ENCODE measurements at places on chromosomes 1 and 21.
A peak's percentile ranks its signal among the peaks of the same experiment; 100 is the strongest.

- DNase-seq = no peak
Measured at GRCh38 chr1:98910827-98911226, 93.8 kb downstream of the PLPPR5 start.

DNA sequence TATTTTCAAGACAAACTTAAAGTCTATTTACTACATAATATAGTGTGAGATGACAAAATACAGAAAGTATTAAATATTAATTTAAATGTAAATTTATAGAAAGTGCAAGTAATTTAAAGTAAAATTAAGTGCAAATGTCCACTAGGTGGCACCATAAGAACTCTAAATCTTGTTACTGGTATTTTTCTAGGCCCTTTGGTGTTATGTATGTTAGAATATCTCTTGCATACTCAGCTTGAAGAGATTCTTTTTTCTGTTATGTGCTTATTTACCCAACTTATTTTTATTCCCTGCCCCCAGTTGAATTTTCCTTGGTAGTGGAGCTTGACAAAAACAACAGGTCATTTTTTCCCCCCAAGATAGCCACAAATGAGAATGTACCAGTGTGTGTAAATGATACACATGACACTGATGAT lies 71.5 kb downstream of the RPS6KC1 start:
- DNase-seq = peak; percentile 91

DNA sequence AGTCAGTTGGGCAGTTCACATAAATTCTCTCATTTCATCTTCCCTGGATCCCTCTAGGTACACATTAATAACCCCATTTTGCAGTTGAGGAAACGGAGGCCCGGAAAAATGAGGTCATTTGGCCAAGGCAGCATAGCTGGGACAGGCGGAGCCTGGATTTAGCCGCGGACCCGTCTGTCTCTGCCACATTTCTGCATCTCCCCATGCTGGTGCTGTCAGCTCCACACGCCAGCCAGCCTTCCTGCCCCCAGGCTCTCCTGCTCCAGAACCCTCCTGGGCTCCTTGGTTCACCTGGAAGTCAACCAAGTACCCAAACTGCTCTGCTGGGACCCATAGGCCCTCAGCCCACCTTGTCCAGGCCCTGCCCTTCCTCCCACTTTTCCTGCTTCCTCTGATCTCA lies 7.6 kb downstream of the FOXO6 start:
- DNase-seq = no peak

GRCh38 chr1:22591576-22591975 lies 28.3 kb downstream of the EPHA8 start:
- DNase-seq = no peak

DNA sequence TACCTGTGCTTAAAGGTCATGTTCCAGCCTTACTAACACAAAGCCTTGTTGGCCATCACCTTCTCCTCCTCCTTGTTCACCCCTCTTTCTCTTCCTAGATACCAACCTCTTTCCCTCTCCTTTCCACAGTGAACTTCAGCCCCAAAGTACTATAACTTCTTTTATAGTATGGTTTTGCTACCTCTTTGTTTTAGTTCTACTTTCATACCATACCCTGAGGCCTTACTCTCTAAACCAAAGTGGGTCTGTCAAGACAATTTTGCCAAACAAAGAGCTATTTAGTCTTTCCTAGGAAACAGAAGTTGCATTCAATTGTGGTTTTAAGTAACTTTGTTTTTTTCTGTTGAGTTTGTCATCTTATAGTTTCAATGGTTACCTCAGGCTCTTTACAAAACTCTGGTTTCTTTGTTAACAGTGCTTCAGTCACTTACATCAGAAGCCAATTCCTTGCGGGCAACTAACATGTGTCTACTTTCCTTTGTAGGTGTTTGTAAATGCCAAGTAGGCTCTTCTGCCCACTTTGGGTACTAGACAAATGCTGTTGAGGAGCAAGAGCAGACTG lies 623.9 kb upstream of the PKN2 start:
- DNase-seq = no peak

DNA sequence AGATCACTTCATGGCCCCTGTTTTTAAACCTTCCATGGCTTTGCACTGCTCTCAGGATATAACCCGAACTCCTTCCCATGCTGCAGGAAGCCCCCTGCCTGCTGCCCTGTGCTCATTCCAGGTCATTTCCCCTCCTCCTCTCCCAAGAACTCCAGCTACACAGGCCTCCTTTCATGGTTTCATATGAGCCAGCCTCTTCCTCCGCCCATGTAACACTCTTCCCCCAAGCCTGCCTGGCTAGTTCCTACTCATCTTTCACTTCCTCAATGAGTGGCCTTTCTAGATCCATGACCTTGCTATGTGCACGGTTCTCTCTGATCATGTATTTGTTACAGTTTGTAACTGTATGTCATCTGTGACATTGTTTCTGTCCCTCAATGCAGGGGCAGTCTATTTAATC lies 3.1 kb upstream of the NCF2 start:
- no peak for DNase-seq

DNA sequence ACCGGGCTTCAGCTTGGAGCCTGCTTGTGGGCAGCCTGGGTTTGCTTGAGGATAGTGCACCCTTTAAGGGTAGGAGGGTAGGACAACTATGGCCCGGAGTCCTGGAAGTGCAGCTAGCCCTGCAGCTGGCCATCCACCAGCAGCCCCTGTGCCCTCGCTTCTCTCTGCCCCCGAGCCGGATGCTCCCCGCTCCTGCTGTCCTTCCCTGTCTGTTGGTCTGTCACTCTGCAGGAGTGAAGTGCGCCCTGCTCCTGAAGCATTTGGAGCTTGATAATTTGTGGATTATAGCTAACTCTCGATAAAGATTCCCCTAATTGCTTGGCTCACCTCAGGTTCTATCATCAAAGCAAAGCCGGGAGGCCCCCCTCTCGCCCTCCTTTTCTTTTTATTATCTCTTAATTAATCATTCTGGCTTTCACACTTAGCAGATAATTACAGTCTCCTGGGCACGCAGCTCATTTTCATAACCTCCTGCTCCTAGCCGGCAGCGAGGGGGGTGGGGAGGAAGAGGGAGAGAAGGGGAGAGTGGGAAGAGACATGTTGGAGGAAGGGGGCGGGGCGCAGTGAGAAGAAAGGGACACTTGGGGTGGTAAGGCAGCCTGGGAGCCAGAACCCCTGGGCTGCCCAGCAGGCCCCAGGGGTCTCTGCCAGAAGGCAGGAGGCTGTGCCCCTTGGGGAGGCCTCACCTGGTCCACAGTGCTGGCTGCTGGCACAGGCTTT lies 14.4 kb downstream of the KIRREL1 start:
- DNase-seq = no peak

- no peak for DNase-seq
Measured at GRCh38 chr1:7595336-7595735, 175.8 kb upstream of the VAMP3 start.

GRCh38 chr21:29074783-29075182 lies 1.3 kb upstream of the CCT8 start:
- DNase-seq = no peak

DNA sequence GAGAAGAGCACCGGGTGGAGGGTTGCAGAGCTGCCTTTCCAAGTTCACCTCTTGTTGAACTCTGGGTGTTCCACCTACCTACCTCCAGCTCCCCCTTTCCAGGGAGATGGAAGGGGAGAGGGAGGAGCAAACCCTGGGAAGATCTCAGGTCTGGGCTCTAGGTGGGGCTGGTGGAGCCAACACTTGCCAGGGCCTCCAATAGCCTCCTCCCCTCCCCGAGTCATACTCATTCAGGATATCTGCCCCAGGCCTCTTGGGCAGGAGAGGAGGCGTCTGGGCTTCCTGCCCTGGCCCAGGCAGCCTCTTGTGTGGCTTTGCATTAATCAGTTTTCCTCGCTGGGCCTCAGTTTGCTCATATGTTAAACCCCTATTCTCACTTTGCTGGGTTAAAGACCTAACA lies 13.4 kb downstream of the RAP1GAP start:
- DNase-seq = peak; percentile 55

DNA sequence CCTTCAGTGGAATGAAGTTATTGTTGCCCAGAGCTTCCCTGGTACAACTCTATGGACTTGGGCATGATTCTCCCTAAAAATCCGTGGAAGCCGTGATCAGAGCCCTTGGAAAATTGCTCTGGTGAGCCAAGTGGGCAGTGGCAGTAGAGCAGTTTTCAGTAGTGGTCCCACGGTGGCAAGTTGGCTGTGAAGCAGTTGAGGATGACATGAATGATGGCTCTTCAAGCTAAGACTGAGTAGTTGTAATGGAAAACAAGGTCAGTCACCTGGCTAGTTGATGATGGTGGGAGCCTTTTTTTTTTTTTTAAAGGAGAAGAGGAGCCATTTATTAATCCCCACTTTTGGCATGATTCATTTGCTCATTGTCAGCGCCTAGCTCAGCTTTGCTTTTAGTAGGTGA lies 36.2 kb downstream of the PBX1 start:
- DNase-seq = no peak

- DNase-seq = no peak
Measured at GRCh38 chr1:21297975-21298374, 7.7 kb upstream of the ECE1 start.

GRCh38 chr21:27532076-27532475 lies 565.2 kb upstream of the ADAMTS5 start:
- no peak for DNase-seq

- DNase-seq = no peak
Measured at GRCh38 chr1:210367566-210367965, 38.9 kb downstream of the HHAT start.

- DNase-seq = no peak
Measured at GRCh38 chr21:40300300-40300699, 433.1 kb downstream of the PCP4 start.

DNA sequence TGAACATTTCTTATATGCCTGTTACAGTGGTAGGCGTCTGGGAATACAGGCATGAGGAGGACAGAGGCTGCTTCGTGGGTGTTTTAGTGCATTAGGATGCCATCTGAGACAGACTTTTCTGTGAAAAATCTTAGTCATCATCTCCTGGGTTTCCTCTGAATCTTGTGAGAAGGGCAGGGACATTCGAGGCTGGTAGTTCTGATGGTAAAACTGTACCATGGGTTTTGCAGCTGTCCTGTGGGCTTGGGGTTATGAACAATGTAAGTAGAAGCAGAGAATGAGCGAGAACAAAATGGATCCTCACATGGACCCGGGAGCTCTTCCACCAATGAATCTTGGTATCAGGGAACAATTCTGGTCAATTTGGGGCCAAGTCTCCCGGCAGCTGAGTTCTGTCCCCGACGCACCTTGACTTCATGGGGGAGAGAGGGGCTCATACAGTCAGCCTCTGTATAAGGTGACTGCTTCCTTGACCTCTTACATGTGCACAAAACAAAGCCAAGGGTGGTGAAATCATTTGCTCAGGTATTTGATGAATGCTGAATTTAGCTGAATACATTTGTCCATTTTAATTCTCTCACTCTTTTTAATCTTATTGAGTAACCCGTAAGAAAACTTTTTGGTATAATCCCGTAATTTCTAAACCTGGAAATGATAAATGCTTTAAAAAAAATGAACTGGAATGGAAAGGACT lies 63.6 kb upstream of the ERRFI1 start:
- DNase-seq = no peak

DNA sequence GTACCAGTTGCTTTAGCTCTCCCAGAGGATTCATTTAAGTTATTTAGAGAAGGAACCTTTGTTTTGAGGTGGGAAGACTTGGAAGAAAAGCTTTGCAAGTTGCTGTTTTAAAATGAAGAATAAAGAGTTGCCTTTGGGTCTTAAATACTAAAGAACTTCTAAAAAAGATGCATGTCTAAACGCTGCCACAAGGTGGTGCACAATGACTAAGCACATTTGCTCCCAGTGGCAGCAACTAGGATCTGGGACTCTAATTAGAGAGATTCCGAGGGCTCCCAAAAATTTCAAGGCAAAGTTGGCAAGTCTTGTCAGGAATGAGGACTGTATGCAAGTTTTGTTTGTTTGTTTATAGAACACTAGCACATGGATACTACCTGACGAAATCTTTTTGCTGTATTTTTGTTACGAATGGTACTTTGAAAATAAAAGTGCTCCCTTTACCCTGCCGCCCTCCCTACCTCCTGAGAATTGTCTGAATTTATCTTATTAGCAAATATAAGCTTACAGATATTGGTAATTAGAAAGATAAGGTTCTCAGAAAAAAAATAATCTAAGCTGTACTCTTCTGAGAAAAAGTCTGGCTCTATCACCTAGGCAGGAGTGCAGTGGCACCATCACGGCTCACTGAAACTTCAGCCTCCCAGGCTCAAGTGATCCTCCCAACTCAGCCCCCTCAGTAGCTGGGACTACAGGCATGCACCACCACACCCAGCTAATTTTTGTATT lies 121.8 kb downstream of the HFM1 start:
- DNase-seq = peak; percentile 81

DNA sequence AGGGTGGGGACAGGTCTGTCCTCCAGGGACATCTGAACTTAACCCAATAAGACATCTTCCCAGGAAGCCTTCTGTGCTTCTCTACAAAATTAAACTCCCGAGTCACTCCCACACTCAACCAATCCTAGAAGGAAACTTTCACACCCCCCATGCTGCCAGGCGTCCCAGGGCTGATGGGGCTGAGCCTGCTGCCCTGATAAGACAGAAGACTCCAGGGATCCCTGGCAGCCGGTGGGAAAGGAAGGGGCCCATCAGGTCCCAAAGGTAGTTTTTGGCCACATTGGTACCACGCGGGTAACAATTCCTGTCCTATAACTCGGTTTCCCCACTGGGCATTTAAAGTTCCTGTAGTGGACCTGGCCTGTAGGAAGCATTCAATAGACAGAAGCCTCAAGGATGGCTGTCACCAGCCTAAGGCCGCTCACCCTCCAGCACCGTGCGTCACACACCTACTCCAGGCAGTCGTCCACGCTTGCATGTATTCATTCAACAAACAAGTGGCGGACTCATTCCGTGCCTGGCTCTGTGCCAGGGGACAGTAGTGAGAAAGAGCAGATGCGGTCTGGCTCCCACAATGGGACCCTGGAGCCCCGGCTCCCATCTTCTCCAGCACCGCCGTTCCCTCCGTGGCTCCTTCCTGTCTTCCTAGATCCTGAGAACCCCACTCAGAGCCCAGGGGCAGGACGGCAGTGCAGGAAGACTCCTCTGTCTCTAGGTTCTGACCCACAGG lies 465.2 kb downstream of the NPHP4 start:
- DNase-seq = no peak

GRCh38 chr1:7013833-7014639 lies 228.8 kb downstream of the CAMTA1 start:
- no peak for DNase-seq

- DNase-seq = no peak
Measured at GRCh38 chr1:209086486-209087192, 496.9 kb upstream of the CAMK1G start.

DNA sequence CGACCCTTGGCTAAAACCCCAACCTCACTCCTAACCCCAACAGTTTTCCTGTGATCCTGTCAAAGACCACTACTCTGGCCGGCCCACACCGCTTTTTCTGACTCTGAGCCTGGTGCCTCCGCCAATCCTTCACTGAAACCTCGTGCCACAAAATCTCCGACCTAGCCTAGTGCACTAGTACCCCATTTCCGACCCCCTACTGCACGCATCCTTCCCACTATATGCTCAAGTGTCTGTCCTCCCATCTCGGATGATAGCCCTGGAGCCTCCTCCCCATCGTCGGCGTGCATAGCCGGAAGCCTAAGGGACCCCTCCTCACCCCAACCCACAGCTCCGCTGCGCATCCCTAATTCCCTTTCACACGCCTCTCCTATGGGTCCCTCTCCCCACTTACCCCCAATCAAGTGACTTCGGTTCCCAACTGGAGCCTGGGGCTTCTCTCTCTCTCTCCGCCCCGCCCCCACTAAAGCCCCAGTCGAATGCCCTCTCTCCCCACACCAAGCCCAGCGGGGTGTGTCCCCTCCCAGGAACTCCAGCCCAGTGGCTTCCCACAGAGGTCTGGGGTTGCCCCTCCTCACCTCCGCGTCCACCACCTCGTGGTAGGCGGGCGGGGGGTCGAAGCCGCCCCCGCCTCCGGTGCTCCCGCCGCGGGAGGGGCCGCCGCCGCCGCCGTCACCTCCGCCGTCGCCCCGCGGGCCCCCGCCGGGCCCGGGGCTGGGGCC lies 791 bp downstream of the USP24 start:
- DNase-seq = peak; percentile 84
